Fibroblast of lung (primary cell): ENCODE measurements at places on chromosomes 6 and 20. TPM values are rescaled to one million over a fixed set of nuclear protein-coding genes. Genes with fewer than 3 reads are reported as not detected.

Gene SLC17A1
- not detected in 2 replicates for total RNA-seq

Gene CPNE5
- total RNA-seq, result 0.26 TPM in 1 of 2 replicates, not detected in the other

Gene CCN6
- total RNA-seq, result not detected in 2 replicates

Gene GSTA2
- total RNA-seq, result not detected in 2 replicates

Gene CST2
- not detected in 2 replicates for total RNA-seq
